ENCODE measurements at places on chromosomes 4 and X. TPM values are rescaled to one million over a fixed set of nuclear protein-coding genes. Genes with fewer than 3 reads are reported as not detected.

GPM6B gene
- 0.87 TPM for total RNA-seq

DNA sequence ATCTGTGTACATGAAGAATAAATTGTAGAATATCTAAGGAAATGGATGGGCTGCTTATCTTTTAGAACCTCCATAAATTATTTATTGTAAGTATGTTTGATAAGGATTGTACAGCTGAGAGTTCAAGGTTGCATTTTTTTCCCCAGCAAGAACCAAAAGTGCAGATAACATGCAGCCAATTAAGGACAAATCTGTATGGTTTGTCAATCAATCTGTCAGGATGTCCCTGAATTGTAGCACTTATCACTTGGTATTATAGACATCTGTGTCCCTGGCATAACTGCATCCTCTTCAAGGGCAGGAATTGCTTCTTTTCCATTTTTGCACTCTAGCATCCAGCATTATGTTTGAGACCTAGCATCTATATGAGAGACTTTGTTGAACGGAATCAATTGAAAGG is 95.4 kb upstream of the IGFBP7 start:
- no peak for DNase-seq

- no peak for DNase-seq
These were observed 31.4 kb downstream of the PPP1R2C start for GRCh38 chrX:42746606-42747005.

DNA sequence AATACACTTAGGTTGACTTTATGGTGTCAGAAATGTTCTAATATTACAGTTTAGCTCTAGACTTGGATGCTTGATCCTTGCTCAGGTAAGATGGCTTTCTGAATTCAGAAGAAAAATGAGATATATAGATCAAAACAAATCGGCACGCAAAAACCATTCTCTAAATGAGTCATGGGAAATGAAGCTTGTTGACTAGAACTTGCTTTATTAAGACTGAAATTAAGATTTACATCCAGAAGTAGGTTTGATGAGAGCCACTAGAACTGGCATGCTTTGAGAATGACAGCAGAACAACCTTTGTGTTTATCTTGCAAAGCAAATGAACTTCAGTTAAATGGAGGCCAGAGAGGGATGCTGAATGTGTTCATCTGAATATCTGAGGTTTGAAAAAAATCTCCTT is 304.9 kb upstream of the KLF3 start:
- DNase-seq: no peak

GRCh38 chr4:74531963-74532794 is 87.2 kb downstream of the AREG start:
- DNase-seq: peak; percentile 91
